ENCODE measurements at places on chromosomes 4 and X.
A peak's percentile ranks its signal among the peaks of the same experiment; 100 is the strongest.

DNA sequence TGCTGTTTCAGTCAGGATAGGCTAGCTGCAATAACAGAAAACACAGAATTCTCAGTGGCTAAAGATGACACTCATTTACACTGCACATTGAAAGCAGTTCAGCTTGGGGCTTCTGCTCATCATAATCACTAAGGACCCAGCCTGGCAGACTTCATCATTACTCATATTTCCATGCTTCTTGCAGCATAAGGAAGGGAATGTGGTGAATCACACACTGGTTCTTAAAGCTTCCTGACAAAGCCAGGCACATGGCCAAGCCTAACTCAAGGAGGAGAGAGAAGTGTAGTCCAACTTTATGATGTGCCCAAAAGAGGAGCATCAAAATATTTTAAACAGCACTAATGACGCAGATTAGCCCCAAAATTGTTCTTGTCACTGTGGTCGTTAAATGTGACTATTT is 186.5 kb downstream of the BANK1 start:
- DNase-seq: no peak

GRCh38 chrX:135112096-135112729 is 8.1 kb downstream of the ETDB start:
- no peak for DNase-seq

- DNase-seq: no peak
These were observed 55.6 kb upstream of the STS start for GRCh38 chrX:7091923-7092322.

DNA sequence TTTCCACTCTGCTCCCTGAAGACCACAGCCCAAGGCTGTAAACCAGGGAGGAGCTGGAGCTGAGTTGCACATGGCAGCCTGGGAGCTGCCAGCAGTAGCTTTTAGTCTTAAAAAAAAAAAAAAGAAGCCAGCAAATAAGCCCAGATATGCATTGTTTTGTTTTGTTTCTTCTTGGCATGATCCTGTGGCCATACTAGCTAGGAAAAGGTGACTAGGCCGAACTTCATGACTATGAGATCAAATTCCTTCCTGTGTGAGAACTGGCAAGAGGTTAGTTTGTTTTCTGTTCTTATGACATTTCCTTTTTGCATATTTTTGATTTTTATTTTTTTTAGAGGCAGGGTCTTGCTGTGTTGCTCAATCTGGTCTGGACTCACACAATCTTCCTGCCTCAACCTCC is 323.3 kb downstream of the DCTD start:
- DNase-seq: no peak

DNA sequence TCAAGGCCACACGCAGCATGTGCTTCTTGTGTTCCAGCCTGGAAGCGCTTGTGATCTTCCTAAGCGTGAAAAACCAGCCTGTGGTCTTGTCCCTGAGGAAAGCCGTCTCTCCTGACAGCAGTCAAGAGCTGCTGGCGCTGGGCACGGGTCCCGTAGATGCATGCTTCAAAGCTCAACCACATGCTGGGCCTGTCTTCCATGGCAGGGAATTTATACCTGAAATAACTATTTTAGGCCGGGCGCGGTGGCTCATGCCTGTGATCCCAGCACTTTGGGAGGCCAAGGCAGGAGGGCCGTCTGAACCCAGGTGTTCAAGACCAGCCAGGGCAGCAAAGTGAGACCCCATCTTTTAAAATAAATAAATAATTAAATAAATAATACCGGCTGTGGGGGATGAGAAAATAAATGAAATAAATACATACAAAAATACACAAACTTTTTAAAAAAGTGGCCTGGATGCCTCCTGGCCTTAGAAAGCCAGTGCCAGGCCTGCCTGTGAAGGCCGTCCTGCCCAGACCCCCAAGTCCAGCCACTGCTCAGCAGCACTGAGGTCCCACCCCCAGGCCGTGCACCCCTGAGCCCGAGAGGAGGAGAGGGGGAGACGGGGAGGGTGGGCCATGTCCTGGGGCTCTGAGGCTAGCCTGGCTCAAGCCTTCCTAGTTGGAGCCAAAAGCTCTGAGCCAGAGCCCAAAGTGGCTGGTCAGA is 10.4 kb downstream of the LRPAP1 start:
- no peak for DNase-seq

DNA sequence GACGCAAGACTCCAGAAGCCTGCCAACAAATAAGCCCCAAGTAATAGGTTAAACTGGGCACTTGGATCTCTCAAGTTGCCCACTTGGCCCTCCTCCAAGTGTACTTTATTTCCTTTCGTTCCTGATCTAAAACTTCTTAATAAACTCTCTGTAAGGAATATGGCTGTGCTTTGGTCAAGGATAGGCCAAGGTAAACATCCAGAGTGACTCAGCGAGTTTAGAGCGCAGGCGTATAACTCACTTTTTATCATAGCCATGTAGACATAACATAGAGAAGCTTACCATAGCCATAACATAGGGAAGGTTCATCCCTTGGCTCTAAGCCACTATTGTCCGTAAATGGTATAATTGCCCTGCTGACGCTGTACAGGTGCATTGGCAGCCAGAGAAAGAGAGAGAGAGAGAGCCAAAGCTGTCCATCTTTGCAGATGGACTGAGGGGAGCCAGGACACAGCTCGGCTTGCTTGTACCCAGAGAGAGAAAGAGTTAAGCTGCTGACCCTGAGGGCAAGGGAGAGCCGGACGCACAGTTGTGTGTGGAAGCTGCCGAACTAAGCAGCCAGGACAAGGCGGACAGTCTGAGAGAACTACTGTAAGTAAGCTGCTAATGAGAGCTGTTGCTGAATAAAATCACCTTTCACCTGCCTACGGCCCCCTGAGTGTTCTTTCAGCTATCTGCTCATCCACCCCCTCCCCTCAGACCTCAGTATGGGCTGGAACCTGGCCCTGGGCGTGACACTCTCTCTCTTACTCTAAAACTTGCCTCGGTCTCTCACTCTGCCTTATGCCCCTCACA is 1.8 kb downstream of the TLR1 start:
- no peak for DNase-seq

DNA sequence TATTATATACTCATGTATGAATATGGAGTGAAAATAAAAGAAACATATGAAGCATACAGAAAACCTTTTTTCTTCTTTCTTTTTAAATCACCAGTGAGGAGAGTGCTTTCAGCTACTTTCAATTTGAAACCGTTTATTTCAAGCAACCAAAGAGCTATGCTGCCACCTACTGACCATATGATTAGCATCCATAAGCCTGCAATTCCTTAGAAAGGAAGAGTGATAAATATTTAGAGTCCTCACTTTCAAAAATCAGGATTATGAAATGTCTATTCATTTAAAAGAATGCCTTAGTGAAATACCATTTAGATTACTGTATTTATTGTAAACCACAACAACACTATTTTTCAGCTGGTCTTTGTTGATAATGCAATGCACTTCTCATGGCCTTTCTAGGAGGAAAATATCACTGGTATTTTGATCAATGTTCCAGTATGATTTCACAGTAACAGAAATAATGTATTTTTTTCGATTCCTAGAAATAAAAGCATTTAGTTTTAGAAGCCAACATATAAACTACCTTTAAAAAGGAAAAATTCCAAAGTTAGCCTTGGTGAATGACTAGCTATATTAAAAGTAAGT is 667.6 kb downstream of the PCDH18 start:
- DNase-seq: peak; percentile 8

- DNase-seq: peak; percentile 2
These were observed 113.0 kb downstream of the DTHD1 start for GRCh38 chr4:36394352-36394903.

DNA sequence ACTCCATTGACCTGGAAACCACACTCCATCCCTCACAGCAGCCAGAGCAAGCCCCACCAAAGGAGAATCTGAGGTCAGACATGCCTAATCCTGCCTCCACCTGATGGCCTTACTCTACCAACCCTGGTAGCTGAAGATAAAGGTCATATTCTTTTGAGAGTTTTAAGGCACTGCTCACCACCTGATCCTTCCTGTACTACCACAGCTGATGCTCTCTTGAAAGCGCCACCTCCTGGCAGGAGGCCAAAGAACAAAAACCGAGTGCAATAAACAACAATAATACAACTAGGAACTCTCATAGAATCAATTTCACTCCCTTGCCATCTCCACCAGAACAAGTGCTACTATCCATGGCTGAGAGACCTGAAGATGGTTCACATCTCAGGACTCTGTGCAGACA is 301.6 kb downstream of the NAF1 start:
- no peak for DNase-seq

- DNase-seq: no peak
These were observed 119.8 kb downstream of the NEK1 start for GRCh38 chr4:169492436-169493163.

GRCh38 chr4:61950625-61951024 is 750.5 kb downstream of the ADGRL3 start:
- DNase-seq: no peak

GRCh38 chrX:131762802-131763234 is 218.9 kb downstream of the OR13H1 start:
- DNase-seq: no peak
